ENCODE measurements at places on chromosomes 3 and 15. TPM values are rescaled to one million over a fixed set of nuclear protein-coding genes. Genes with fewer than 3 reads are reported as not detected.

Gene ZNF639
- 33.7 TPM for total RNA-seq

Gene GMPPB
- 47.6 TPM for total RNA-seq

Gene PHLDB2
- total RNA-seq: 52.7 TPM

Gene UBE3A
- total RNA-seq: 66.6 TPM

Gene CHRNA7
- 1.8 TPM for total RNA-seq

Gene ZNF197
- total RNA-seq: 13.7 TPM

Gene GOLGA6L6
- total RNA-seq: not detected

Gene PLD1
- total RNA-seq: 42.9 TPM

Gene PROK2
- total RNA-seq: not detected

Gene C2CD4B
- 38.2 TPM for total RNA-seq

Gene THRB
- 0.38 TPM for total RNA-seq

Gene RASGRP1
- total RNA-seq: 0.85 TPM

Gene GUCA1C
- total RNA-seq: not detected

Gene PIGZ
- total RNA-seq: 2.4 TPM

Gene UCN2
- total RNA-seq: not detected

Gene VEPH1
- 107 TPM for total RNA-seq

Gene RPUSD2
- total RNA-seq: 13.9 TPM

Gene QARS1
- total RNA-seq: 308 TPM

Gene COL6A5
- total RNA-seq: not detected

Gene PLCB2
- 2.0 TPM for total RNA-seq

Gene SPATA12
- 0.18 TPM for total RNA-seq

Gene IDH3A
- 27.4 TPM for total RNA-seq

Gene CCDC80
- total RNA-seq: 11.5 TPM

Gene TRIM71
- total RNA-seq: not detected

Gene ZPLD1
- total RNA-seq: 0.09 TPM

Gene DPPA2
- total RNA-seq: not detected

Gene PLA2G4E
- not detected for total RNA-seq

Gene HYAL1
- 1.8 TPM for total RNA-seq

Gene PTPN9
- total RNA-seq: 20.0 TPM

Gene RTP4
- total RNA-seq: 0.18 TPM

Gene TTLL13
- under 0.01 TPM for total RNA-seq

Gene HESX1
- total RNA-seq: 0.19 TPM

Gene TMEM207
- total RNA-seq: not detected

Gene MESD
- total RNA-seq: 18.6 TPM

Gene SLC51B
- total RNA-seq: not detected

Gene IGSF10
- total RNA-seq: 0.19 TPM
